CD4-positive, alpha-beta T cell treated with Interleukin-17A for 4 hours (primary cell): ENCODE measurements at places on chromosomes 2 and 18.

DNA sequence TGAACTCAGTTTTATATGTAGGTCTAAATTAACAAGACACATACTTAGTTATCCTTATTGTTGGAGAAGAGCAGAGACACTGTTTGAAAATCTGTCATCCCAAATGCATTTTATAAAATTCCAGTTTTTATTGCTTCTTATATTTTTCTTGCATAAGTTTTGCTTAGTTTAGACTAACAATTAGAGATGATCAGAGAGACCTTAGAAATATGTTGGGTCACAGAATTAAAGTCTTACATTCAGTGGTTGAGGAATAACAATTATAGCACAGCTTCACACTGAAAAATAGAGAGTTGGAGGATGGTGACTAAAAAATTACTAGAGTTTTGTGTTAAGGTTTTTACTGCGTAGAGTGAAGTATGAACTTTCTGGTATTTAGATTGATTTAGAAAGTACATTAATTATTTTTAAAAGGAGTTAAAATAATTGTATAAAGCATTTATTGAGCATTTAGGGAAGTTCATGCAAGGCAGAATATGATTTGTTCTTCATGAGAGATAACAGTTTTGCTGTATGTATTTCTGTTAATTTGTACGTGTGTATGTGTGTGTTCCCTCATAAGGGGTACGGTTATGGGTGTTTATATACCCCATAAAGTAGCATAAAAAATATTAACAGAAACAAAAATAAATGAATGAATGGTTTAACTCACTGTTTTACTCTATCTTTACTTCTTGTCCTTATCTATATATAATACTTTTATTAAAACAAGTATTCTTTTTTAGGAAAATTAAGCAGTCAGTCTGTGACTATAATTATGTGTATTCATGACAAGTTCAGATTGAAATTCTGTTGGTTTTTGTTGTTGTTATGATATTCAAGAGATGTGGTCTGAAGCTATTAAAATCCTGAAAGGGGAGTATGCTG is 31.2 kb downstream of the DDX1 start:
- no peak for DNase-seq

DNA sequence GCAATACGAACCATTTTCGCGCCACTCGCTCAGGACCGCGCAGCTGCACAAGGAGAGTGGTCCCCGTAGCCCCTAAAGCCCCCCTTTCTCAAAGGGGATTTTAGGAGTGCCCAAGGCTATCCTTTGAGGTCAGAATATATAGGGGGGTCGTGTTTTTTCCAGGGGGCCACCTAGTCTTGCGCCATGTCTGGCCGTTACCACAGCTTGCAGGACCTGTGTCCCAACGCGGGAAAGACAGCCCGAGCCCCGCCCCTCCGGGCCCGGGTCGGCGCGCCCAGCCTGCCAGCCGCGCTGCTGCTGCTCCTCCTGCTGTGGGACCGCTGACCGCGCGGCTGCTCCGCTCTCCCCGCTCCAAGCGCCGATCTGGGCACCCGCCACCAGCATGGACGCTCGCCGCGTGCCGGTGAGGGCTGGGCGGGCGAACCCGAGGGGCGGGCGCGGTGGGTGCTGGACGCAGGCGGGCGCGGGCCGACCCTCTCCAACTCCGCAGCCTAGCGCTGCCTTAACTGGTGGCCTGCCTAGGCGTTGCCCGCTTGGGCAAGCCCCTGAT is at the start of gene CDCA7:
TSS of gene CDCA7 (plus strand) at position 291 of the 550 bp plus-strand sequence. CDS start at position 383, 92 bp downstream.
- DNase-seq = peak; percentile 55

DNA sequence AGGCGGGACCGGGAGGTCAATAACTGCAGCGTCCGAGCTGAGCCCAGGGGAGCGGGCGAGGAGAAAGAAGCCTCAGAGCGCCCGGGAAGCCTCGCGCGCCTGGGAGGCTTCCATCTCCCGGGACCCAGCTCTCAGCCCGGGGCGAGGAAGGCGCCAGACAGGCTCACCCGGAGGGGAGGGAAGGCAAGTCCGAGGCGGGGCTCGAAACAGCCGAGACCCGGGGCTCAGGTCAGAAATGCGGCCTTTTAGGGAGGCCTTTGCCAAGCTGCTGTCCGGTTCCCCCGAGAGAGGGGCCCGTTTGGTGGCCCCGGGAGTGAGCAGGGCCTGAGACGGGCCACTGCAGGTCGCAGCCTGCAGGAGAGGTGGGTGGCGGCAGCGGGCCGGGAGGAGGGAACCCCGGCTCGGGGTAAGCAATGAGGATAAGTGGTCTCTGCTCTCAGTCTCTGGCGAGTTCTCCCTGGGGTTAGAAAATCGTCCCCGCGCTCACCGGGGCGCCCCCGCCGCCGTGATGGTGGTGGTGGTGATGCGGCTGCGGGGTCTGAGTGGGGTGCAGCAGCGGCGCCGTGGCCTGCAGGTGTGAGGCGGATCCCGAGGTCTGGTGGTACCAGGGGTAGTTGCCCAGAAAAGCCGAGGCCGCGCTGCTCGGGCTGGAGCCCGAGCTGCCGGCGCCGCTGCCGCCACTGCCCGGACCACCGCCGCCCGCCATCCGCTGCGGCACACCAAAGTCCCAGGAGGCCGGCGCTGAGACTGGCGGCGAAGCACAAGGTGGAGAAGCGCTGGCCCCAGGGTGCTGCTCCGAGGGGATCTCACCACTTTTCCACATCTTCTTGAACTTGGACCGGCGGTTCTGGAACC is 2.4 kb downstream of the DLX2 start:
- no peak for DNase-seq

DNA sequence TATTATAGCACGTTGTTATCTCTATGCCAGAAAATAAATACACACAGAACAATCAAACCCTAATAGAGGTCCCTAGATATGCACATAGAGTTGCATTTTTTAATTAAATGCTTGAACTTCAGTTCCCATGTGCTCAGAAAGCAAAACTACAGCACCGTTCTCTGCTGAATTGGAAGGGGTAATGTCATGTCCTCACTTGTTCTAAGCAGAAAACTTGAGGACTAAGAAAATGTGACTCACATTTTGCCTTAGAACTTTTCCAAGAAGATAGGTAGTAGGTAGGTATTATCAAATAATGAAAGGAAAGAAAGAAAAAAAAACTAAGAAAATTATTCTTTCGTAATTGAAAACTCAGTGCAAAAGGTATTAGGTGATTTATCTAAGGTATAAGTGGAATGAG is 607.3 kb downstream of the ERBB4 start:
- no peak for DNase-seq

DNA sequence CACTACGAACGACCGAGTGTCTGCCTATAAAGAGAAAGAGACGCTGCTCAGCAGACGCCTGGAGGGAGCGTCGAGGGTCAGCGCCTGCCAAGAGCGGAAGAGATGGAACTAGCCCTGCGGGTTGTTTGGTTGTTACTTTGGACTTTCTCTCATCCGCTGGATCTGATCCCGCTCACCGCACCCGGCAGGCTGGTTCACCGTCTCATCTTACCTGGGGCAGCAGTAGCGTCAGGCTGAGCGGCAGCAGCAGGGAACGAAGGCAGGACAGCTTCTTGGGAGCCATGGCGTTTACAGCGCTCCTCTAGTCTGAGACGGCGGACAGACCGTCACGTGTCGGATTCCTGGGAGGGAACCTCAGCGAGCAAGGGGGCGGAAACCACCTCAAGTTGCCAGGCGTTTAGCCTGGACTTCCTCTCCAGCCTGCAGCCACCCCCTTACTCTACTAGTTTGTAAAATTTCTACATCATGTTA is 1.9 kb downstream of the GLB1L start:
- DNase-seq = no peak

GRCh38 chr18:68455229-68455603 is 259.7 kb downstream of the TMX3 start:
- no peak for DNase-seq

DNA sequence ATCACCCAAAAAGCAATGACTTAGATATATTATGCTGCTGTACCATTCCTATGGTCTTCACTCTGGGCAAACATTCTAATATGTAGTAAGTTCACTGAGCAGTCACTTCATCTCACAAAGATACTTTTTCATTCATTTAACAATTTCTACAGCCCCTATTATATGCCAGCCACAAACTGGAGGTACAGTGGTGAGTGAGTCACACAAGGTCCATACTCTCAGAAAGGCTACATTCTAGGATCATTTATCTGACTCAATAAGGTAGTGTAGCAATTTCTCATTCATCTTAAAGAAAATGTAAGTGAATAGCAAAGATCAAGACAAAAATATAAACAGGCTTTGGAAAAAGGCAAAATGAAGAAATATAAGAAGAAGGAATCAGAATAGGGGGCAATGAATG is 40.5 kb downstream of the NHEJ1 start:
- no peak for DNase-seq

DNA sequence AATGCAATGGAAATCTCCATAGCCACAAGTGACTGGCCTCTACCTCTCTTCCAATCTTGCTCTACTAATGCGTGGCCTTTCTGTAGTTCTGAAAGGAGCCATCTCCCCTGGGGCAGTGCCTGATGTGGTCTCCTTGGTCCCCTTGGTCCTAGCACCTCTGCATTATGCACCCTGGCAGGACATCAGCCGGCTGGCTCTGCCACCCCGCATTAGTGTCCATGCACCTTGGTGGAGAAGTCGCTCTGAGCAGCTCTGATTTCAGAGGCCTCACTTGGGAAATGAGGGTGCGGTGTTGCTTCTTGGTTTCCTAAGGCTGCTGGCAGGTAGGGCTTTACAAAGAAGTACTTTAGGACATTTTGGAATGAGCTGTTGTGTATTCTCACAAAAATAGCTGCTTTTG is 317.9 kb downstream of the GBX2 start:
- DNase-seq = no peak

DNA sequence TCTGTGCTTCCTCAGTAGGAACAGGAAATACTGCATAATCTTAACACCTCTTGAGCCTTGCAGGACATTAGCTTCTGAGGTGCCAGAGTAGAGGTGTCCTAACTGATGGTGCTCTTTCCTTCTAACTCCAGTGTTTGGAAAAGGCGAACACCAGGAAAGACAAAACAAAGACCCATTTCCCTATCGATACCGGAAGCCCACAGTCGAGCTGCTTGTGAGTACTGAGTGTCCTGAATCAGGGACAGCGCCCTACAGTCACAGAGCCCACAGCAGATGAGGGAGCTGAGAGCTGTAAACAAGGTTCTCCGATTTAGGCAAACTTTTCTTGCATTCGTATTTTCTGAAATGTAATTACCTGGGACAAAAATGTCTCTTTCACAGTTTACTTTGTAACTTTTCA is 50.7 kb downstream of the SLC14A2 start:
- DNase-seq = peak; percentile 22
